ENCODE measurements at places on chromosomes 13 and 19.

GRCh38 chr13:23384111-23384510 is 49.4 kb downstream of the SACS start:
- no peak for DNase-seq

GRCh38 chr13:43373400-43373799 is 350.0 kb downstream of the DNAJC15 start:
- DNase-seq: no peak

- DNase-seq: no peak
These were observed 1525.9 kb upstream of the SLC10A2 start for GRCh38 chr13:104592127-104592526.

DNA sequence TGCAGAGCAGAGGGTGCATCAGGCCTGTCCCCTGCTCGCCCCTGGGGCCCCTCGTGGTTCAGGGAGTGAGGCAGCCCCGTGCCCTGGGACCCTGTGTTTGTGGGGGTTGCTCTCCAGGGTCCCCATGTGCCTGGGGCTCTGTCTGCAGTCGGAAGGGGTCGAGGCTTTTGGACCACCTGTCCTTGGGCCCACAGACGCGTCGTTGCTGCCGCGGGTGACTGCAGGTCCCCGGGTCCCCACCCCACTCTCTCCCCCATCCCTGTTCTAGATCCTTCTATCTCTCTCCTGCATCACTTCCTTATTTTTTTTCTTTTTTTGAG is 1.9 kb downstream of the PCSK4 start:
- DNase-seq: no peak

DNA sequence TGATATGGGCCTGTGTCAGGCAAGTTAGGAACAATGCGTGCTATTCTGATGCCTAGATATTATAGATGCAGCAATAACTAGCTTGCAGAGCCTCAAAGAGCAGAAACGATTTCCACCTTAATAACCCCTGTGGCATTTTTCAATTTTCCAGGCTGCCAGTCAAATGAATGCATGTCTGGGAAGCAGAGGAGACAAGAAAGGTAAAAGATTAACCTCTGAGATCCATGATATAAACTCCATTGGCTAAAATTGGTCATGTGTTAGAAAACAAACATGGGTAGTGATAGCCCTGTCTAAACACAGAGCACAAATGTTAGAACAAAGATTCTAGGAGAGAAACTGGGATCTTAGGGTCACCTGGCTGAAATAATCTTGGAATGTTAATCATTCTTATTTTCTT is 811.1 kb downstream of the DIAPH3 start:
- no peak for DNase-seq

GRCh38 chr13:108496362-108497210 is 132.8 kb upstream of the MYO16 start:
- peak; percentile 10 for DNase-seq

DNA sequence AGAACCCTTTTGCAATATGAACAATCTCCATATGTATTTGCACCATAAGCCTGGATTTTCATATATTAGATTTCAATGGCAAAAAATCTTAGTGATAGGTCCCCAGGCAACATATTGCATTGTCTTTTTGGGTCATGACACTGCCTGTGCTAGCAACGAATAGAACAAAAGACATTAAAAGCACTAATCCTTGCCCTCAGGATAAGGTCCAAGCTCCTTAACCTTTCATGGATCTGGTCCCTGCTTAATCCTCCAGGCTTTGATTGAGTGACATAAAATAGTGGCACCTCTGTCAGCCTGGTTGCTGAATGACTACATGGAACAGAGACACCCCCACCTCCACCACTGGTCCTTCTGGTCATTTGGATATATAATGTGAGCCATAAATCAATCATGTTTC is 134.4 kb downstream of the RBM26 start:
- DNase-seq: no peak

GRCh38 chr13:46571909-46572595 is 19.1 kb downstream of the LRCH1 start:
- DNase-seq: no peak

DNA sequence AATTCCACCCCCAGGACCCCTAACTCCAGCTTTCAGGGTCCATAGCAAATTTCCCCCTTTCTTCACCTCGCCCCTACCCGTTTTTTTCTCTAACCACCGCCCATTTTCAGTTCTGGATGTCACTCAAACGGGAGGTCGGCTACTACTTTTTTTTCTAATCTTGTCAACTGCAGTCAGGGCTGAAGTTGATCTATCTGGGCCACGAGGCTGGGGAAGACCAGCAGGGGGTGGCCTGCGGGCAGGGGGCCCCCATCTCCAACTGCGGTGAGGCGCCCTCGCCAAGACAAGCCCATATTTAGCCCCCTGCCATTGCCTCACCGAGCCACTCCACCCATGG is 748 bp downstream of the LHFPL6 start:
- no peak for DNase-seq

All from CD4-positive, alpha-beta T cell treated with Interleukin-21 for 1 hour (primary cell).